ENCODE measurements at places on chromosomes 4 and X.

GRCh38 chr4:183132081-183132480 lies 33.0 kb downstream of the WWC2 start:
- DNase-seq: no peak

- no peak for DNase-seq
These were observed 11.8 kb upstream of the TASL start for GRCh38 chrX:30589146-30589888.

GRCh38 chr4:52407545-52407944 lies 251.6 kb downstream of the USP46 start:
- no peak for DNase-seq

DNA sequence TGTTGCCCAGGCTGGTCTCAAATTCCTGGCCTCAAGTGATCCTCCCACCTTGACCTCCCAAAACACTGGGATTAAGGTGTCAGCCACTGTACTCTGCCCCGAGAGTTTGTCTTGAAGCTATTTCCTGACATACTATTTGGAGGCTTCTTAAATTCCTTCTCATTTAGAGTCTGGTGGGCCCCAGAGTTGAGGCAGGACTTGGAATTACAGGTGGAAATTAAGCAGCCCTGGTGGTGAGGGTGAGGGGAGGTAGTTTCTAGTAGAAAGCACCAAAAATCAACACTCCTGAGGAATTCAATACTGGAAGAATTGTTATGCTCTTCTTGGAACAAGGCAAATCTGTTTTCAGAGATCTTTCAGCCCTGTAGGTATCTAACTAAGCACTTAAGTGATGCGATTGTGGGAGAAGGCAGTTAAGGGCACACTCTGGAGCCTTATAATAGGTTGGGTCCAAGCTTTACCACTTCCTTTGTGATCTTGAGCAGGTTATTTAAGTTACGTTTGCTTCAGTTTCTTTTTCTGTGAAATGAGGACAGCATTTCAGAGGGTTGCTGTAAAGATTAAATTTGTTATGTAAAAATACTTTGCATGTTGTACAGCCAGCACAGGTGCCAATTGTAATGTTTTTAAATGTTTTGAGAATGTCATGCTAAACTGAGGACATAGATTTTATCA lies 200.7 kb downstream of the SOWAHB start:
- no peak for DNase-seq

DNA sequence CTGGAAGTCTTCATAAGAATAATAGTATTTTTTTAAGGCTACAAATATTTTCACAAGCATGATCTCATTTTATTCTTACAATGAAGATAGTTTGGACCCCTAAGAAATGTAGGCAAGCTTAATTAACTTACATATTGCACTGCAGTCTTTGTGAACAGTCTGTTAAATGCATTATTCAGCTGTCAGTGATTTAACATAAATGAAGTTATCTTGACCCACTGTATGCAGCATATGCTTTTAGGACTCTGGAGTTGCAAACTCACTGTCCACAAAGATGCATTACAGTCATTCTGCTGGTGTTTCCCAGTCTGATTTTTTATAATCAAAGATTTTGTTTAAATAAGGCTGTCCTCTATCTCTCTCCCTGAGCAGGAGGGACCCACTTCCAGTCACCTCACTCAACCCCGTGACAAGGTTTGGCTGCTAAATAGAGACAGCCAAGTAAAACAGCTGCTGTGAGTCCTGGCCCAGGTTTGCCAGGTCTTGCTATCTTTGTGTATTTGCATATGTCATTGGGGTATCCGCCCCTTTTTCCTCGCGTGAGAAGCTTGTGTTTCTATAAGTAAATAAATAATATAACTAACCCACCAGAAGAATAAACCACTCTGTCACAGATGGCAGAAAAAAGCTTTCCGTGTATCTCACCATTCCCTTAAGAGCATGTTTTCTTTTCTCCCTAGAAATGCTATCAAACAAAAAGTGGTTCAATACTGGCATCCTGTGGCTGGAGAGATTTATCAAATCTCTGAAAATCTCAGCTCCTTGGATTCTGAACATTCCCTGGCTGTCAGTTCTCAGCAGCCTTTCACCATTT lies 67.0 kb downstream of the SLC7A11 start:
- DNase-seq: no peak

DNA sequence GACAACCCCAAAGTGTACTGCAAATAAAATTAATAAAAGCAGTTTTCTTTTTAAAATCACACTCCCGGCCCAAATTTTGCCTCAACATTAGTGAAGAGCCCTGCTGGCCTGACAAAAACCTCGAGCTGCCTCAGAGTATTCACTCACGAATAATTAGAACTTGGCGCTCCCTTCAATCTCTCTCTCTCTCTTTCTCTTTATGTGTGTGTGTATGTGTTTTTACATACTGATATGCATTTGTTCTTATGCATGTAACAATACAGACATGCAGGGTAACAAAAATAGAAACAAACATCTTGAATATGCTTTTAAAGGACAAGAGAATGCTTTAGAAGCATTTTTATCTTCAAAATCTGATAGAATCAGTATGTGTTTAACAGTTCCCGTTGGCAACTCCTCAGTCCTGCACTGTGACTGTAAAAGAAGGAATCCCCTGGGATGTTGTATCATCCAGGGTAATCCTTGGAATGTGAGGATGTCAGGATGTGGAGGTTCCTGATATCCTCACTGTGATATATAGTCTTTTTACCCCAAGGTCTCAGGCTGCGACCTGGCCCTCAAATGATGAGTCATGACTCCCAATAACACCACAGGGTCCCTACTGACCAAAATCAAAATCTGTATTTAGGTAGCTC lies 53.0 kb downstream of the PTCHD1 start:
- no peak for DNase-seq

GRCh38 chr4:114264452-114264851 lies 285.0 kb upstream of the ARSJ start:
- DNase-seq: no peak

DNA sequence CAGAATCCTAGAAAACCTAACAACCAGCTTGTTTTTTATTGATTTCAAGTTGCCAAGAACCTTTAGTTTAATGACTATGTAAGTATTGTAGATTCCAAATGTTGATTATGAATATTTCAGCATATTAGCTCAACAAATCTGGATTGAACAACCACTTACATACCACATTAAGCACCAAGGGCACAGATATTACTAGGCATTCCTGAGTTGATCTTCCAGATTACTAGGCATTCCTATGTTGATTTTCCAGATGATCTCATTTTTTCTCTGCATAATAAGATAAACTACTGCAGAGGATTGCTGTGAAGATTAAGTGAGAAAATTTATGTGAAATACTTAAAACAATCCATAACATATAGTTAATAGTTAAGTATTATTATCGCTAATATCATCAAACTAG lies 17.4 kb upstream of the DCAF8L1 start:
- DNase-seq: no peak

DNA sequence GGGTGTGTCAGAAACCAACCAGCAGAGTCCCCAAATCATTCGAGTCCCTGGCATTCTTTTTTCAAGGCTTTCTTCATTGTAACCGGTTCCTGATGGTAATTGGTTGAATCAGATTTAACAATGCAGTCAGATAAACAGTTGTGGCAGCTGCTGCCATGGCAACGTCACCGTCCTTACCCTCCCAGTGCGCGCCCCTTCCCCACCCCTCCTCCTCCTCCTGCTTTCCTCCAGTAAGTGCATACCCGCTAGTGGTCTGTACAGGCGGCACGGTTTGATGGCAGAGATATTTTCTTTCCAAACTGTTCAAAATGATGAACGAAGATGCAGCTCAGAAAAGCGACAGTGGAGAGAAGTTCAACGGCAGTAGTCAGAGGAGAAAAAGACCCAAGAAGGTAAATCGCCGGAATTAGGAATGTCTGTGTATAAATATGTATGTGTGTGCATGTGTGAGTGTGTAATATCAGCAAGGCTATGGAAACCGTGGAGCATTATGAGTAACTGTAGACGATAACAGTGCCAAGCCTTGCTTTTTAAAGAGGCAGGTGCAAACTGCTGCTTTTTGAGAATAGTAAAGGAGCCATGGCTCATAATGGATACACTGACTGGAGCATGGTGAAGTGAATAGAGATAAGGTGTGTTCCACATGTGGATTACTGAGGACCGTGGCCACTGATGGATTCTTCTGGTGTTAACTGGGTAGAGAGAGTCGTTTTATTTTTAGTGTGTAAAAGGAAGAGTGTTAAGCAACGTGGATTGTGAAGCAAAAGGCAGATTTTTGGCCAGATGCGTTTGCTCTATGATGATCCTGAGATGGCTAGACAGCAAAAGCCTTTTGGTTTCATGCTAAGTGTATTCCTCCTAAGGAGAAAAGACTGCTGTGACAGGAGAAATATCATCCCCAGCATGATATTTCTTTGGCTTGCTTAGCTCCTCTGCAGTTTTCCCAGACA lies at the start of gene ANK2:
Gene ANK2, plus strand, starts transcription at position 233 of the 950 bp plus-strand sequence. Its CDS starts 76 bp downstream, at position 309.
- no peak for DNase-seq

DNA sequence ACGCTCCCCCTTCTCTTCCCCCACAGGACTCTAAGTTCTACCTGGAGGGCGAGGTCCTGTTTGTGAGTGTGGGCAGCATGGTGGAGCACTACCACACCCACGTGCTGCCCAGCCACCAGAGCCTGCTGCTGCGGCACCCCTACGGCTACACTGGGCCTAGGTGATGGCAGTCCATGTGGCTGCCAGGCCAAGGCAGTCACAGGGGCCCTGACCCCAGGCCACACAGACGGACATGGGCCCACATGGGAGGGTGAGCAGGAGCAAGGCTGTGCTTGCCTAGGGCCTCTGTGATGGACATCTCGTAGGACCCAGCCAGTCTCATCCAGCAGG lies 10.0 kb upstream of the ADD1 start:
- DNase-seq: no peak

GRCh38 chr4:6324461-6324998 lies 54.9 kb downstream of the WFS1 start:
- DNase-seq: no peak

DNA sequence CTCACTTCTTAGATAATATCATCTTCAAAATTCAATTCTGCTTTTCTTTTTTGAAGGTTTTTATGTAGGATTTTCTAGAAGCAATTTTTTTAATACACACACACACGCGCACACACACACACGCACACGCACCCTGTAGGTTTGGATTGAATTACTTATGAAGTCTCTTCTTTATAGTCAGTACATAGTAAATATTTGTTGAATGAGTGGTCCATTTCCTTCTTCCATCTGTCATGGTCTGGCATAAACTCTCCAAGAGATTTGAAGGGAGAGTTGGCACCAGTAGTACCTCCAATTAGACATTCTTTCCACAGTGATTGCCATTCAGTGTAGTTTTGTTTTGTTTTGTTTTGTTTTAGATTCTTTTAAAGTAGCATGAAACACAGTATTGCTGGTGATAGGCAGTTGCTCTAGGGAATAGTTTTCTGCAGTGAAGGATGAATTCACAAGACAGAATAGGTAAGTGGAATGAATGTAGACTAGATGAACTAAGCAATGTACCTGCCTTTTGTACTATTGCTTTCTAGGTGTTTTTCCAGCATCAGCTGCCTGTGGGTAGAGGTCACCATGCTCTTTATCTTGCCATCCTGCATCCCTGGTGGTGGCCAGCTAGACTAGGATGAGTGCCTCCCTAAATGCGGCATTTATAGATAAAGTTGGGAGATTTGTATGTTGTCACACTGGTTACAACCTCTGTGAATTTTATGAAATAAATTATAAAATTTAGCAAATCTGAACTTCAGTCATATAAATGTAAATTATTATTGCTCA lies 20.5 kb downstream of the PDLIM5 start:
- DNase-seq: peak; percentile 53

GRCh38 chrX:109841869-109842579 lies 109.0 kb upstream of the ACSL4 start:
- no peak for DNase-seq

GRCh38 chr4:121096629-121097028 lies 24.3 kb upstream of the NDNF start:
- DNase-seq: peak; percentile 36

Data from fibroblast of skin of left quadriceps (primary cell).